Activated CD8-positive, alpha-beta T cell treated with anti-CD3 and anti-CD28 coated beads for 36 hours (primary cell): ENCODE measurements at places on chromosomes 11 and 22. TPM values are rescaled to one million over a fixed set of nuclear protein-coding genes. Genes with fewer than 3 reads are reported as not detected.

CARNS1 gene
- 6.9 TPM for total RNA-seq

ACO2 gene
- 96.5 TPM for total RNA-seq

HIRA gene
- total RNA-seq, result 29.7 TPM

PTPN5 gene
- total RNA-seq, result not detected

KRTAP5-1 gene
- not detected for total RNA-seq

PARVG gene
- 76.9 TPM for total RNA-seq
